HS-5 (cell line): ENCODE measurements at places on chromosomes 3 and 15.
A peak's percentile ranks its signal among the peaks of the same experiment; 100 is the strongest.

- DNase-seq: no peak
These were observed 2.1 kb downstream of the MCTP2 start for GRCh38 chr15:94233441-94233840.

GRCh38 chr3:122430371-122430770 is 14.5 kb upstream of the WDR5B start:
- no peak for DNase-seq

GRCh38 chr15:25690673-25691543 is 172.2 kb downstream of the ATP10A start:
- DNase-seq: peak; percentile 26

DNA sequence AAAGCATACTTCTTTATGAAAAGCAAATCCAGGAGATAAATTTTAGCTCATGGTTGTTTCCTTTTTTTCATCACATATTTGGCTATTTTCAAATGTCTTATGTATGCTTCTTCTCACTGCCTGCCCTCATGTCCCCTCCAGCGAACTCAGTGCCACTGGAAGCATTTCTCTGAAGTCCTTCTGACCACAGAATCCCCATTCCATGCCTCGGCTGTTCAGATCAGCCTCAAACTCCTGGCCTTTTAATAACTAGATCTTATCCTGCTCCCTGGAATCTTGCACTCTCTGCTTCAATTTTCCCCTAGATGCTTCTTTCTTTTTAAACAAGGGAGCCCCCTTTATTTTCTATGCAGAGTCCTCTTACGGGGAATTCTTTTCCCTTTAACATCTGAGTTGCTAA is 10.1 kb downstream of the ETV5 start:
- no peak for DNase-seq

DNA sequence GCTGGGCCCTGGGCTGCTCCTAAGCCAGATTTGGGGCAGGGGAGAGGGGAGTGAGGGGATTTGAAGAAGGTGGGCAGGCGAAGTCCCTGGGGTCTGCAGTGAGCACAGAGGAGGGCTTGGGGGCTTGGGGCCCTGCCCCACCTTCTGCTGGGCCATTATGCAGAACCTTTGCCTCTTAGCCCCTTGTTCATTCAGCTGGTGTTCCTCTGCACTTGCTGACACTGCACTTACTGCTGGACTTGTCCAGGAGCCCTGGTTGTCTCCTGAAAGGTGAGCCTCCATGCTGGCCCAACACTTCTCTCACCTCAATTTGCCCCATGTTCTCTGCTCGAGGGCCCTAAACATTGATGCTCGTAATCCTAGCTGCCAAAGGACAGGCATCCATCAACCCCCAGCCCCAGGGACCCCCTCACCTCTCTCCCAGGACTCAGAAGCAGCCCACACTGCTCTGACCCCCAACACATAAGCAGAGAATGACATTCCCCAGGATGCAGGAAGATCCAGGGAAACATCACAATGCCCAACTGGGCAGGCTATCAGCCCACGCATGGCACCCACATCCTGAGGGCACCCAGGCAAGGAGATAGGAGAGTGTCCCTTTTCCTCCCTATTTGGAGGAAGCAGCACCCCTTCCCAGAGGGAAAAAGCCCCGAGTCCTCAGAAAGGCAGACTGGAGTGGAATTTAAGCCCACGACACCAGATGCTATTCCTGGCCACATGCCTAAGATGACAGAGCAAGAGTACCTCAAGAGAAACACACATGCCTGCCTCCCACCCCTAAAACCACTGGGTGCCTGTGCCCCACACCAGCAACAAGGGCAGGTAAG is 76.8 kb downstream of the ADCY5 start:
- no peak for DNase-seq

- no peak for DNase-seq
These were observed 19.1 kb downstream of the DNAJB8 start for GRCh38 chr3:128447561-128448013.

DNA sequence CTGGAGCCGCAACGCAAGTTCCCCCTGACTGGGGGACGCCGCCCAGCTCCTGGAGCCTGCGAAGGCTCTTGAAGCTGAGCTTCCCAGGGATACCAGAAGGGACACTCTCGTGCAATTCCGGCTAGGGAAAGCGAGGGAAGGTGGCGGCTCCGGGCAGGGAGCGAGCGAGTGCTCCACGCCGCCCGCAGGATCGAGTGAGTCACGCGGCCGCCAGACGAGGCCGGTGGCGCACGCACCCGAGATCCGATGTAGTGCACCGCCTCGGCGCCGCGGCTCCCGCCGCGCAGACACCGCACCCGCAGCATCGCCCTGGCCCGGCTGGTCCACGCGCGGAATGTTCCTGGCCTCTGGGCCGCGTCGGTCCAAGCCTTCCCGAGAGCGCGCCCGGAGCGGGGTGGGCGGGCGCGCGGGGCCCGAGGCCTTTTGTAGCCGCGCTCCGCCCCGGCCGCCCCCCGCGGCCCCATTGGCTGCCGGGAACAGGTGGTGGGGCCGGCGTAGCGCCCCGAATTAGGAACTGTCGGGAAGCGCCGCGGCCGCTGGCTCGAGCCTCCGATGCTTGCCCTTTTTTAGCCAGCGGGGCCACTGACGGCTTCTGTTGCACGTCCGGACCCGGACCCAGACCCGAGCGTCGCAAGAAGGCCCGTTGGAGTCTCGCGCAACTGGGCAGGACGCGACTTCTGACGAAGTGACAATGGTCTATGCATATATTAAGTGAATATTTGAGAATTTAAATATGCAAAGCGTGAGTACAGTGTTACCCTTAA is at the start of gene GATM:
TSS of gene GATM (minus strand) at position 396 of the 764 bp plus-strand sequence. CDS start at position 305, 91 bp downstream.
- peak; percentile 62 for DNase-seq

DNA sequence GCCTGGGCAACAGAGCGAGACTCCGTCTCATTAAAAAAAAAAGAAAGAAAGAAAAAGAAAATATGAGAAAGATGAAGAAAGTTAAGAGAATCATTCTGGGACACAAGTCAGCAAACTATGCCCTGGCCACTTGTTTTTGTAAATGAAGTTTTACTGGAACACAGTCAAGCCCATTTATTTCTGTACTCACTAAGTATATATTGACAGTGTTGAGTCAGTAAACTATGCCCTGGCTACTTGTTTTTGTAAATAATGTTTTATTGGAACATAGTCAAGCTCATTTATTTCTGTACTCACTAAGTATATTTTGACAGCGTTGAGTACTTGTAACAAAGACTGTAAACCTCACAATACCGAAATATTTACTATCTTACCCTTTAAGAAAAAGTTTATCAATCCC is 42.2 kb upstream of the SIN3A start:
- no peak for DNase-seq

- DNase-seq: peak; percentile 70
These were observed 11.4 kb downstream of the CCDC14 start for GRCh38 chr3:123949641-123950040.
